ENCODE measurements at places on chromosomes 1 and 21. TPM values are rescaled to one million over a fixed set of nuclear protein-coding genes. Genes with fewer than 3 reads are reported as not detected.

DNA sequence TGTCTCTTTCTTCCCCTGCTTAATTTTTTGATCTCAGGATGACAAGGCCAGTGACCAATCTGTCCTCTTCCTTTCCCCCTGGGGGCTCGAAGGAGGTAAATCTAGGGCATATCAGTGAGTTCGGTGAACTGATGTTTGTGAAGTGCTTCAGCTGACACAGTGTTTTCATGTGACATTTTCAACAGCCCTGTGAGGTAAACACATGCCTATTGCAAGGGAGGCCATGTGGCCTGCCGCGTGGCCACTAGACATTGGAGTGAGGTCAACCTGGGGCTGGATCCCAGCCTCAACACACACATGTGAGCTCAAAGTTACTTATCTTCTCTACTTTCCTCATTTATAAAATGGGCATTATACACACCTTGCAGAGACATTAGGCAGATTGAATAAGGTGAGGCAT lies 126.3 kb downstream of the PLPP3 start:
- no peak overlapping the region for H3K4me3 ChIP-seq
- H3K4me1 ChIP-seq = peaks cover 61% of the 10 kb centered on the region
- no peak for DNase-seq
- H3K27me3 ChIP-seq = no peaks in the 10 kb centered on the region

DNA sequence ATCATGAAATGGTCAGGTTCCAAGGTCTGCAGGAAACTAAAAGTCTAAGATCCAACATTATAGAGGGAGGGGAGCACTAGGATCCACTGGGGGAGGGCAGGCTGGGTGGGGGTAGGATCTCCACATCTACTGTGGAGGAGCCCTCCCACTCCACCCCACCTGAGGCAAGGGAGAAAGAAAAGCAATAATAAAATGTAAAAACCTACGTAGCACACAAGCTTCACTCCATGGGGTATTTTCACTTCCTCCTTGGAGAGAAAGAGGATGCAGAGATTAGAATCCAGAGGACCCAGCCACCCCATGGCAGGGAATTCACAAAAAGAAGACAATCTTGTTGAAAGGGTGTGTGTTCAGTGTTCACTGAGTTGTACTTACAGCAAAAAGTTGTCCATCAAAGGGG lies 14.4 kb downstream of the SPOCD1 start:
- no peaks in the 10 kb centered on the region for H3K4me1 ChIP-seq
- peak; percentile 79 for DNase-seq
- no peak overlapping the region for H3K27ac ChIP-seq
- no peak overlapping the region for H3K4me3 ChIP-seq

DNA sequence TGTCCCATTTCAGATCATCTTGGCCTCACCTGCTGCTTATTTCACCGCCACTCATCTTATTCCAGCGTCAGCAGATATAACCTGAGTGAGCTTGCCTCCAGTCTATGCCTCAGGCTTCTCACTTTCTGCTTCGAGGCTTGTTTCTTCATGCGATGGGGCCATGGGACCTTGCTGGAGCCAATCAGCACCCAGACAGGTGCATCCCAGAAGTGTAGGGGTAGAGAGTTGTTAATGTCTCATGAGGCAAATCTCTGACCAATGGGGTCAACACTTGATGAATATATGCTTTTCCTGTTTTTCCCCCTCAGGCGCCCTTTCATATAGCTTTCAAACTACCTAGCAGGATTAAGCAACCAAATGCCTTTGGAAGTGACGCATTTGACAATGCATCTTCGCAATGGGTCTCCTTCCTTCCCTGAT lies 935 bp upstream of the YIPF1 start:
- DNase-seq = no peak
- H3K27me3 ChIP-seq = no peaks in the 10 kb centered on the region
- peaks cover 15% of the 10 kb centered on the region for H3K36me3 ChIP-seq

SMIM1 gene
- total RNA-seq = 14.1 TPM

AMY1A gene
- total RNA-seq = not detected

MROH7 gene
- total RNA-seq = 20.8 TPM

GRCh38 chr1:54371038-54371941 lies 34.9 kb downstream of the SSBP3 start:
- DNase-seq = no peak
- H3K36me3 ChIP-seq = no peaks in the 10 kb centered on the region
- no peak overlapping the region for H3K27ac ChIP-seq
- no peaks in the 10 kb centered on the region for H3K27me3 ChIP-seq
- H3K4me1 ChIP-seq = peaks cover 77% of the 10 kb centered on the region

CYP2J2 gene
- 0.42 TPM for total RNA-seq

DNA sequence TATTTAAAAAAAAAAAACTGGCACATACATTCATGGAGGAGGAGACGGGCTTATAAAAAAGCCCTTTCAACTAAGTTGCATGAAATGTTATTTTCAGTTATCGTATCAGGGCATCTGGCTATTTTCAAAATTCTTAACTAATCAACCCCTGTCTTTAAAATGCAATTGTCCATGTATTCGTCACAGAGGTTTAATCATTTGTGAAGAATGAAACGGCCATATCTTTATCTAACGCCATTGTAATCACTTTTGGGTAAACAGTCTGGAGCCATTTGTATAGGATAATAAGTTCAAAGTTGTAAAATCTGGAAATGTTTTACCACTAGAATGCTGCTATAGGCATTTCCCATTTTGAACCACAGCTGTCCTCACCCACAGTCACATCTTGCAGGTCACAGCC lies 30.4 kb downstream of the SLC30A10 start:
- H3K4me1 ChIP-seq = no peaks in the 10 kb centered on the region
- no peak overlapping the region for H3K4me3 ChIP-seq
- no peaks in the 10 kb centered on the region for H3K36me3 ChIP-seq
- H3K27me3 ChIP-seq = no peaks in the 10 kb centered on the region
- no peak overlapping the region for H3K27ac ChIP-seq

- H3K27ac ChIP-seq = no peak overlapping the region
- H3K36me3 ChIP-seq = no peaks in the 10 kb centered on the region
Measured at GRCh38 chr1:64581135-64581842, 111.4 kb downstream of the CACHD1 start.

CFHR1 gene
- not detected for total RNA-seq

SLC26A9 gene
- not detected for total RNA-seq

DNA sequence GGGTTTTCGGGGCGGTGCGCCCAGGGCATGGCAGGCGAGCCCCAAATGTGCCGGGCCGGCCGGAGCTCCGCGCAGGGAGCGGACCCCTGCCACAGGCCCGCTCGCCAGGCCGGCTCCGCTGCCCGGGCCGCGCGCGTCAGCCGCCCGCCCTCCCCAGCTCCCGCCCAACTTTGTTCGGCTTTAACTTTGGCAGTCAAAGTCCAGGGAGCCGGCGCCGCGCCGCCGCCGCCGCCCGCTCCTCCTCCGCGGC lies 488 bp downstream of the SLC35D1 start:
- no peak for DNase-seq
- H3K36me3 ChIP-seq = peaks cover 10% of the 10 kb centered on the region
- H3K27me3 ChIP-seq = no peaks in the 10 kb centered on the region
- H3K4me3 ChIP-seq = peak overlapping the region; percentile 86
- peaks cover 27% of the 10 kb centered on the region for H3K4me1 ChIP-seq

GRCh38 chr1:99886841-99887240 lies 36.7 kb downstream of the AGL start:
- DNase-seq = no peak
- no peaks in the 10 kb centered on the region for H3K27me3 ChIP-seq
- H3K4me3 ChIP-seq = no peak overlapping the region
- H3K36me3 ChIP-seq = peaks cover 57% of the 10 kb centered on the region
- H3K27ac ChIP-seq = no peak overlapping the region
- H3K4me1 ChIP-seq = no peaks in the 10 kb centered on the region

DNA sequence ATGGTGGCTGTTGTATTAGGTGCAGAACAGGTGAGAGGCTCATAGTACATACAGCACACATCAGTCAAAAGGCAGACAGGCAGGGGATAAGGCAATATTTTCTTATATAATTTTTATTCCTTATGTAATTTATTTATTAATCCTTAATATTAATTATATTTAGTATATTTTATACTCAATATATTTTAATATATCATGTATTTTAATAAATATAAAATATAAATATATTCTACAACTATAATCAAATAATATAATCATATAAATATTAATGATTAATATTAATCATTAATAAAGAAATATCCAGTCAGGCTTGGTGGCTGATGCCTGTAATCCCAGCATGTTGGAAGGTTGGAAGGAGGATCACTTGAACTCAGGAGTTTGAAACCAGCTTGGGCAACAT lies 17.7 kb upstream of the ACBD3 start:
- H3K27ac ChIP-seq = no peak overlapping the region
- H3K36me3 ChIP-seq = no peaks in the 10 kb centered on the region
- H3K4me3 ChIP-seq = no peak overlapping the region
- H3K27me3 ChIP-seq = no peaks in the 10 kb centered on the region
- no peak for DNase-seq

OR10R2 gene
- not detected for total RNA-seq

DNA sequence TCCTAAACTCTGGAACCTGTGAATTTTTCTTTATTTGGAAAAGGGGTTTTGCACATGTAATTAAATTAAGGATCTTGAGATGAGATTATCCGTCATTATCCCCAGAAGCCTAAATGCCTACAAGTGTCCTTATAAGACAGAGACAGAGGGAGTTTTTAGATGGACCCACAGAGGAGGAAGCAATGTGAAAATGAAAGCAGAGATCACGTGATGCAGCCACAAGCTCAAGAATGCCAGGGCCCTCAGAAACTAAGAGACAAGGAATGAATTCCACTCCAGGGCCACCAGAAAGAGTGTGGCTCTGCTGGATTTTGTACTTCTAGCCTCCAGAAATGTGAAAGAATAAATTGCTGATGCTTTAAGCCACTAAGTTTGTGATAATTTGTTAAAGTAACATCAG lies 183.6 kb upstream of the UBE2U start:
- H3K27me3 ChIP-seq = no peaks in the 10 kb centered on the region
- H3K27ac ChIP-seq = no peak overlapping the region
- H3K36me3 ChIP-seq = no peaks in the 10 kb centered on the region
- peaks cover 5% of the 10 kb centered on the region for H3K4me1 ChIP-seq
- no peak for DNase-seq

- H3K4me3 ChIP-seq = no peak overlapping the region
- no peak overlapping the region for H3K27ac ChIP-seq
- H3K27me3 ChIP-seq = no peaks in the 10 kb centered on the region
- no peaks in the 10 kb centered on the region for H3K4me1 ChIP-seq
- peak; percentile 68 for DNase-seq
- H3K36me3 ChIP-seq = no peaks in the 10 kb centered on the region
Measured at GRCh38 chr1:91066538-91066937, 44.7 kb upstream of the ZNF644 start.

- DNase-seq = no peak
- H3K4me1 ChIP-seq = peaks cover 23% of the 10 kb centered on the region
- H3K27ac ChIP-seq = peak overlapping the region; percentile 1
Measured at GRCh38 chr1:27872802-27873551, 633 bp downstream of the THEMIS2 start.

Measured in esophagus muscularis mucosa (tissue), 4 donors.